ENCODE measurements at places on chromosomes 16 and 17.

DNA sequence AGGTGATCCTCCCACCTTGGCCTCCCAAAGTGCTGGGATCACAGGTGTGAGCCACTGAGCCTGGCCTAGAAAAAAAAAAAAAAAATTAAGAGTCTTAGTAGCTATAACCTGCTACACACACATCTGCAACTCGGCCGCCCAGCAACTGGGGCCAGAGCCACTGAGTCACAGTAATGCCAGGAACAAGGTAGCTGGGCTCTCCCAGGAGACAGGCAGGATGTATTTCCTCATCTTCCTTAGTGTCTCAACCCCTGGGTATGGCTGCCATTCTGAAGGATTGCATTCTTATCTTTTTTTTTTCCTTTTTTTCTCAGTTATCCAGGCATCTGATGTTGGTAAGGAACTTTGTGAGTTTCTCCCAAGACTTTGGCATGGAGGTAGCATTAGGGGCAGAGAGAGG, 7.1 kb upstream of the PSMD3 start:
- DNase-seq: no peak

- DNase-seq: peak; percentile 40
These were observed 518.5 kb upstream of the EEF2KMT start for GRCh38 chr16:5615868-5616642.

- DNase-seq: no peak
These were observed 82.5 kb downstream of the RGS9 start for GRCh38 chr17:65219707-65220106.

DNA sequence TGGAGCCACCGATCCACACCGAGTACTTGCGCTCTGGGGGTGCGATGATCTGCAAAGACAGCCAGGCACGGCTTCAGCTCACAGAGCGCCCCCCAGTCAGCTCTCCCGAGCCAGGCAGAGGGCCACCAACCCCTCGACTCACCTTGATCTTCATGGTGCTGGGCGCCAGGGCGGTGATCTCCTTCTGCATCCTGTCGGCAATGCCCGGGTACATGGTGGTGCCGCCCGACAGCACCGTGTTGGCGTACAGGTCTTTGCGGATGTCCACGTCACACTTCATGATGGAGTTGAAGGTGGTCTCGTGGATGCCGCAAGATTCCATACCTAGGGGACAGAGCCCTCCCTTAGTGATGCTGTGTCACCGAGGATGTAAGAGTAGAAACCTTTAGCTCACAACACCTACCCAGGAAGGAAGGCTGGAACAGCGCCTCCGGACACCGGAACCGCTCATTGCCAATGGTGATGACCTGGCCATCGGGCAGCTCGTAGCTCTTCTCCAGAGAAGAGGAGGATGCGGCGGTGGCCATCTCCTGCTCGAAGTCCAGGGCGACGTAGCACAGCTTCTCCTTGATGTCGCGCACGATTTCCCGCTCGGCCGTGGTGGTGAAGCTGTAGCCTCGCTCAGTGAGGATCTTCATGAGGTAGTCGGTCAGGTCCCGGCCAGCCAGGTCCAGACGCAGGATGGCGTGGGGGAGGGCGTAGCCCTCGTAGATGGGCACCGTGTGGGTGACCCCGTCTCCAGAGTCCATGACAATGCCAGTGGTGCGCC, 1.6 kb downstream of the ACTG1 start:
- DNase-seq: no peak

DNA sequence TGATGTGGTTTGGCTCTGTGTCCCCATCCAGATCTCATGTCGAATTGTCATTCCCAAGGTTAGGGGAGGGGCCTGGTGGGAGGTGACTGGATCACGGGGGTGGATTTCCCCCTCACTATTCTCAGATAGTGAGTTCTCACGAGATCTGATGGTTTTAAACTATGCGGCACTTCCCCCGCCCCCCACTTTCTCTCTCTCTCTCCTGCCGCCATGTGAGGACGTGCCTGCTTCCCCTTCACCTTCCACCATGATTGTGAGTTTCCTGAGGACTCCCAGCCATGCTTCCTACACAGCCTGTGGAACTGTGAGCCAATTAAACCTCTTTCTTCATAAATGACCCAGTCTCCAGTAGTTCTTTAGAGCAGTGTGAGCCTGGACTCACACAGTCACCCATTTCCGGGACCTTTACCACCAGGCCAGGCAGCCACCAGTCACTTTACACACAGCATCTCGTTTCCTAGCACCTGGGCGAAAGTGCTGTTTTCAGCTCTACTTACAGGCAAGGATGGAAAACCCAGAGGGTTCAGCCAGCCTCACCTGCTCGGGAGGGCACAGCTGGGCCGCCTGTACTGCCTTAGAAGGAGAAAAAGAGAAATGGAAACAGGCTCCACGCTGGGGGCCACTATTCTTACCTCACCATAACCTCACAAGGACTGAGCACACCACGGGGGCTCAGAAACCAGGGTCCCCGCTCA, 13.8 kb upstream of the ZC3H18 start:
- no peak for DNase-seq

DNA sequence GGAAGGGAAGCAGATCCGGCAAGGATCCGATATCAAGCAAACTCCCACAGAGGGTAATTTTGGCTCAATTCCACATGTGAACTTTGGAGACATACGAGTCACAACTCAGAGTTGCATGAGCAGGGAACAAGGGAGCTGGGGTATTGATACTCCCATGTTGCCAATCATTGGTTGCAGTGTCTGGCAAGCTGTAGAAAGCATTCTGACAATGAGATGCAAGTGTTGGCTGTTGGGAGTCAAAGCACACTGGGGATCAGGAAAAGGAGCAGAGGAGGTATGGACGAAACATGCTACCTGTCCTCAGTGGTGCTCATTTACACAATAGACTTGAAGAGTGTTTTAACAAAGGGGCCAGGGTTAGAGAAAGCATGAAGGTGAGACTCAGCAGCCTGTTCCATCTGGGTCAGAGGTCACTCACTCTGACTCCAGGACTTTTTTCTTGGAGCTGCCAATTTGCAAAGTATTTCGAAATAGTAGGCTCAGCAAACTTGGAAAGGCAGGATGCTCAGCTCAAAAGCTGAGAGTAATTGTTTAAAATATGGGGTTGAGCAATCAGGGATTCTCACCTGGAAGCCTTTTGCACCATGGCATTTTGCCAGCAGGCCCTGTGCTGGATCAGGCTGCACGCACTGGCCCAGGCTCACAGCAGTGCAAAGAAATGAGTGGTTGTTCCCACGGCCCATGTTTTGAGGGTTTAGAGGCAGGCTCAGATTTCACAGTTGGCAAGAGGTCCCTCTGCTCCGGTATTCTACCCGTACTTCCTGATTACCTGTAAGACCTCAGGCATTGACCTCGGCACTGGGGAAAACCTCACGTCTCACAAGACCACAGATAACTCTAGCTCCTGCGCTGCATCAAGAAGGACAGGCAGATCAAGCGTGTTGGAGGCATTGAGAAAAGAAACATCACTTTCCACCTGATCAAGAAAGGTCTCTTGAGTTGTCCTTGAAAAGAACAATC, 17.6 kb upstream of the NKD1 start:
- no peak for DNase-seq

DNA sequence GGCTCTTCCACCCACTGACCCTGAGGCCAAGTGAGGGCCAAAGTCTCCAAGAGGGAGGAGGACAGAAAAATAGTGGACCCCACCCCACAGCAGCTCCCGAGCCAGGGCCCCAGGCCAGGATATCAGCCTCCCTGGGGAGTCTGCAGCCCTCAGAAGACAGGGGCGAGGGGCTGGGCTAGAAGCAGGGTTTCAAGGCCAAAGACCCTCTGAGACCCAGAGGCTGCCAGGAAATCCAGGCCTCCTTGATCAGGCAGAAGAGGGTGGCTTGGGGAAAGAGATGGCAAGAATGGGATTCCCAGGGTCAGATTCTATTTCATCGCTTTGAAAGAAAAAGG, 156.1 kb downstream of the ZNF423 start:
- no peak for DNase-seq

GRCh38 chr16:53085369-53085843, 30.6 kb downstream of the CHD9 start:
- no peak for DNase-seq

DNA sequence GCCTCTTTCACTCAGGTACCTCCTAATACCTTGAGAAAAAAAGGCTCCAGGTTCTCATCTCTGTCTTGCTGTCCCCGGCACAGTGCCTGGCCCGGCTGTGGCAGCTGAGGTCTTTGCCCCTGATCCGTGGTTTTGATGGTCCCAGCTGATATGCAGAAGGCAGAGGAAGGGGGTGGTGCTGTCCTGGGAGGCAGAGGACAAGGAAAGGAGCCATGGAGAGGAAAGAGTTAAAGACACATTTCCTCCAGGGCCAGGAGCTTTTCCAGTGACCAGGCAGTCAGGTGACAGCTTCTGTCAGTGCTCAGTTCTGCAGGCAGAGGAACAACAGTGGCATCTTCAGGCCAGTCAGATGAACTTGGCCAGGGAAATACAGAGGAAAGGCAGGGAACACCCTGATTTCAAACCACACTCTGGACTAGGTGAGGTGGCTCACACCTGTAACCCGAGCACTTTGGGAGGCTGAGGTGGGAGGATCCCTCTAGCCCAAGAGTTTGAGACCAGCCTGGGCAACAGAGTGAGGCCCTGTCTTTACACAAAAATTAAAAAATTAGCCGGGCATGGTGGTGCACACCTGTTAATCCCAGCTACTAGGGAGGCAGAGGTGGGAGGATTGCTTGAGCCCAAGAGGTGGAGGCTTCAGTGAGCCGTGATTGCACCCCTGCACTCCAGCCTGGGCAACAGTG, 3.3 kb upstream of the COG1 start:
- peak; percentile 50 for DNase-seq

DNA sequence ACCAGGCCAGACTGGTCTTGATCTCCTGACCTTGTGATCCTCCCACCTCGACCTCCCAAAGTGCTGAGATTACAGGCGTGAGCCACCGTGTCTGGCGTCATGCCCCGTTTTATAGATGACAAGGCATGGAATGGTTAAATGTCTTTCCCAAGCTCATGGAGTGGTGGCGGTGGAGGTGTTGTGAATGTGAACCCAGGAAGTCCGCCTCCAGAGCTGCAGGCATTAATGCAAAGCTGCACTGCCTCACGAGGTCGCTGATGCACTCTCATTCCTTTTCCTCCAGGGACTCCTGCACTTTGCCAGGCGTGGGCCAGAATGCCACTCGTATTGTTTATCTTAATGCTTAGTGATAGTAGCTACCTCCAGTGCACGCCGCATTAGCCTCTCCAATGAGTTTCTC, 149.6 kb downstream of the WWOX start:
- DNase-seq: peak; percentile 54

DNA sequence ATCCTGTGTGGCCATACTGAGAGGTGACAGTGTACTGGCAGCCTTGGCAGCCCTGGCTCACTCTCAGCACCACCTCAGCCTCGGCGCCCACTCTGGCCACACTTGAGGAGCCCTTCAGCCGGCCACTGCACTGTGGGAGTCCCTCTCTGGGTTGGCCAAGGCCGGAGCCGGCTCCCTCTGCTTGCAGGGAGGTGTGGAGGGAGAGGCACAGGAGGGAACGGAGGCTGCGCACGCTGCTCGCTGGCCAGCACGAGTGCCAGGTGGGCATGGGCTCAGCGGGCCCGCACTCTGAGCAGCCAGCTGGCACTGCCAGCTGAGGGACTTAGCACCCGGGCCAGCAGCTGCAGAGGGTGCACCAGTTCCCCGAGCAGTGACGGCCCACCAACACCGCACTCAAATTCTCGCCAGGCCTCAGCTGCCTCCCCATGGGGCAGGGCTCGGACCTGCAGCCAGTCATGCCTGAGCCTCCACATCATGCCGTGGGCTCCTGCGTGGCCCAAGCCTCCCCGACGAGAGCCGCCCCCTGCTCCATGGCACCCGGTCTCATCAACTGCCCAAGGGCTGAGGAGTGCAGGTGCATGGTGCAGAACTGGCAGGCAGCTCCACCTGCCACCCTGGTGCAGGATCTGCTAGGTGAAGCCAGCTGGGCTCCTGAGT, 184.4 kb upstream of the TOX3 start:
- DNase-seq: no peak

DNA sequence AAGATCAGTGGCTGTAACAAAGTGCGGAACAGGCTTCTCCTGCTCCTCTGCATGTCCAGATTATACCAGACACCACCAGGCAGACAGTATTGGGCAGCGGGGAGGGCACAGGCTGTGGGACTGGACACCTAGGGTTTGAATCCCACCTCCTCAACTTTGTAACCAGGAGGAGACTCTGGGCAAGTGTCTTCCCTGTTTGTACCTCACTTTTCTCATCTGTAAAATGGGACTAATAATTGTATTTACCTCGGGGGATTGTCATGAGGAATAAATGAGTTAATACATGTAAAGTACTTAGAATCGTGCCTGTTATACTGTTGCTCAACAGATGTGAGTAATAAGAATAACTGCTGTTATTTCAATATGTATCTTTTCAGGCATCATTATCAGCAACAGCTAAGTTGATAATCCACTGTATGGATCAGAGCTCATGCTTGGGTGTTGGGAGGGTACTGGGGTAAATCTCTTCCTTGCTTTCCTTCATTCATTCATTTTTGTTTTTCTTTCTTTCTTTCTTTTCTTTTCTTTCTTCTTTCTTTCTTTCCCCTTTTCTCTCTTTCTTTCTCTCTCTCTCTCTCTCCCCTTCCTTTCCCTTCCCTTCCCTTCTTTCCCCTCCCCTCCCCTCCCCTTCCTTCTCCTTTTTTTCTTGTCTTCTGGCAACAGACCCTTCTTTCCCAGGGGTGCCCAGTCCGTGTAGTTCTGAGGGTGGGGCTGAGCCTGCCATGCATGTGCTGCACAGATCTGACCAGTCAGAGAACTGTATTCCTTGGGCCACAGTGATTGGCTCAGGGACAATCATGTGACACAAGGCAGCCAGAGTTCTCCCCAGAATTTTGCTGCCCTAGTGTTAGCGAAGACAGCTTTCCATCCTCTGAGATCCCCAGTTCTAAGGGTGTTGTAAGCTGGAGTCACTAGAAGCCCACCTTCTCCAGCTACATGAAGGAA, 25.3 kb upstream of the BRD7 start:
- no peak for DNase-seq

DNA sequence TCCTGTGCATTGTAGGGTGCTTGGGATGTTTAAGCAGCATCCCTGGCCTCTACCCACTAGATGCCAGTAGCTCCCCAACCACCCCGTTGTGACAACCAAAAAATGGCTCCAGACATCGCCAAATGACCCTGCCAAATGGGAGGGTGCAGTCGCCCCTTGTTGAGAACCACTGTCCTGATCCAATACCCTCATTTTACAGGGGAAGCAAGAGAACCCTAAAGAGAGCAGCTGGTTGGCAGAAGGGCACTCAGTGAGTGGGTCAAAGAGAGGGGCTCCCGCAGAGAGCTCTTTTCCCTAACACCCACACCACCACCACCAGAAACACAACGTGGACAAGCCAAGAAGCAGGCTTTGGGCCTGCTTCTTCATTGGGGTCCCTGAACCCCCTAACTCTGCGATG, 18.4 kb downstream of the TEKT5 start:
- DNase-seq: no peak

All from WTC11 (cell line).